Inflammatory macrophage treated with lipopolysaccharide for 1 hour (primary cell): ENCODE measurements at places on chromosomes 16 and 17.

GRCh38 chr17:28053725-28054124, 11.2 kb downstream of the NLK start:
- no peak for DNase-seq

GRCh38 chr16:720990-721764, at the start of gene ANTKMT:
Gene ANTKMT (plus strand): TSS chr16:721146. CDS start chr16:721275, 129 bp downstream.
- peak; percentile 52 for DNase-seq

DNA sequence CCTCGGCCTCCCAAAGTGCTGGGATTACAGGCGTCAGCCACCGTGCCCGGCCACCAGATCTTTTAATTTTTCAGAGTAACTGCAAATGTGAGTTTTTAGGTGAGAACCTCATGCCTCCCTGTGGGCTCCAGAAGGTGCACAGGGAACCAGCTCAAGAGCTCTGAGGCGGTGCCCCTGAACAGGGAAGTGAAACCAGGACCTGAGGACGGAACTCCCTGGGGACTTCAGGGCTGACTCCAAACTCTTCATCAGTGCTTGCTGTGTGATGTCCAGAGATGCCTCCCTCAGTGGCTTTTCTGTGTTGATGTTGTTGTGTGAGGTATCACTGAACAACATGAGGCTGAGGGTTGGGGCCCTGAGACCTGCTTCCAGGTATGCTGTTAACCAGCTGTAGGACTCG, 23.8 kb downstream of the SLC12A3 start:
- DNase-seq, result peak; percentile 56

GRCh38 chr17:35257208-35257659, 14.4 kb downstream of the SLFN5 start:
- no peak for DNase-seq

DNA sequence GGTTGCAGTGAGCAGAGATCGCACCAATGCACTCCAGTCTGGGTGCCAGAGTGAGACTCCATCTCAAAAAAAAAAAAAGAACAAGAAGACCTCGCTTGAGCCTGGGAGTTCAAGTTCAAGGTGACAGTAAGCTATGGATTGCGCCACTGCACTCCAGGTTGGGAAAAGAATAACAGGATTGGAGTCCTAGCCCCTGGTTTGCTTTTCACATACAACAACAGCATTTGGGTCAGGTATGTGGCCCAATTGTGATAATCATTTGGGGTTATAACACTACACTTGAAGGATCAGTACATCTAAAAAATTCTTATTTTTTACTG, 3.4 kb upstream of the SEPHS2 start:
- no peak for DNase-seq

GRCh38 chr16:28591355-28591754, 5.5 kb downstream of the SULT1A2 start:
- DNase-seq, result no peak

DNA sequence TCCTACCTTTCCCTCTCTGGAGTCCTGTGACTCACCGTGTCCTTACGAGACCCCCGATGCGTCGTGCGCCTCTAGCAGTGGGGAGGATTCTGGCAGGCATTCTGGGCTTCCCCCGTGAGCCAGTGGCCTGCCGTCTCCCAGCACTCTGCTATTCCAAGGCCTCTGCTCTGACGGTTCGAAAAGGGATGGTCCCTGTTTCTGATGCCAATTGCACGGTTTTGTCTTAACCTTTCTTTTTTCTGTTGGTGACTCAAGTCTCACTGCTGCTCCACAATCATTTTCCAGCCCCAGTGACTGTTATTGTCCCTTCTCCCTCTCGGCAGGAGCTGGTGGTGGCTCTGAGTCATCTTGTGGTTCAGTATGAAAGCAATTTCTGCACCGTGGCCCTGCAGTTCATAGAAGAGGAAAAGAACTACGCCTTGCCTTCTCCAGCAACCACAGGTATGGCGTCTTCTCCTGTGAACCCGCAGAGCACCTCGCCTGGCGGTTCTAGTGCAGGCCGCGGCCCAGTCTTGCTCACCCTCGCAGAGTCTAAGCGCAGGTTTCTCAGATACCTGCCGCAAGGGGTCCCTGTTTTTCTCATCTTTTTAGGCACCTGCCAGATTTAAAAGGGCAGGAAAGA, 100.1 kb upstream of the CHMP6 start:
- DNase-seq, result peak; percentile 87

- peak; percentile 86 for DNase-seq
Measured at GRCh38 chr16:30149250-30149930, 26.4 kb upstream of the MAPK3 start.

- peak; percentile 91 for DNase-seq
Measured at GRCh38 chr16:3457434-3458252, 14.2 kb downstream of the NAA60 start.

DNA sequence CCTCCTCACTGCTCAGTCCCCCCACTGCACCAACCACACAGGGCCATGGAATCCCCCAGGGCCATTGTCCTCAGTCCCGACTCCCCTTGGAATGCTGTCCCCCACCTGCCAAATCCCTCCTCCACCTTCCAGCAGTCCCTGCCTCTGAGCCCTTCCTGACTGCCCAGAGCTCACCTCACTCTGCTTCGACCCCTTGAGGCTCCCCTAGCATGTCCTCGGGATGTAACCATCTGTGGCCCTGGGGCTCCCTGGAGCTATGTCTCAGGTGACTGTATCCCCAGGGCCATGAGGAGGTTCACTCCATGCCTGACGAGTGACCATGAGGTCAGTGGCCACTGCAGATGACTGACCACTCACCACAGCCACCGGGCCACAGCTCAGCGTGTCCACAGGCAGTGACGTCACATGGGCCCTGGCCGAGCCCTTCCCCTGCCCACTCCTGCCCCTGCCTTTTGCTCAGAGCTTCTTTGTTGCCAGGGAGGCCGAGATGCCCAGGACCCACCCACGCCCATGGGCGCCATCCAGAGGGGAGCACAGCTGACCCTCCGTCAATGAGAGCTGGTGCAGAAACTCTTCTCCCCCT, 7.7 kb upstream of the PIEZO1 start:
- DNase-seq, result no peak

GRCh38 chr17:17356149-17356930, 53.2 kb downstream of the NT5M start:
- peak; percentile 61 for DNase-seq

GRCh38 chr17:50893183-50893993, 27.2 kb upstream of the TOB1 start:
- DNase-seq, result peak; percentile 34

GRCh38 chr17:19502517-19502916, 31.1 kb upstream of the SLC47A1 start:
- DNase-seq, result no peak

DNA sequence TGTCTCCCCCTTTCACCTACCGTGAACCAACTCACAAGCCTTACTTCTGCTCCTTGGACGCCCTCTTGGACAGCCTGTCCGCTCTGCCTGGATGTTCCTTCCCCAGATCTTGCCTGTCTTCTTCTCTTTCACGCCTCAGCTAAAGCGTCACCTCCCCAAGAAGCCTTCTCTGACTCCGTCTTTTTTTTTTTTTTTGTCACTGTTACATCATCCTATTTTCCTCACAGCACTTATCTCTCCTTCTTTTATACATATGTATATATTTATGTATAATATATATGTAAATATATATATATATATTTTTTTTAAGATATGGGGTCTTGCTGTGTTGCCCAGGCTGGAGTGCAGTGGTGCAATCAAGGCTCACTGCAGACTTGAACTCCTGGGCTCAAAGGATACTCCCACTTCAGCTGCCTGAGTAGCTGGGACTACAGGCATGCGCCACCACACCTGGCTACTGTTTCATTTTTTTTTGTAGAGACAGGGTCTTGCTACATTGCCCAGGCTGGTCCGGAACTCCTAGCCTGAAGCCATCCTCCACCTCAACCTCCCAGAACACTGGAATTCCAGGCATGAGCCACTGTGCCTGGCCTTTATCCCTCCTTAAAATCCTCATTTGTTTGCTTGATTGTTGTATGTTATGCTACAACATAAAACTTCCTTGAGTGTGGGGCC, 16.5 kb upstream of the AKTIP start:
- DNase-seq, result no peak
